ENCODE measurements at places on chromosomes 4 and X. TPM values are rescaled to one million over a fixed set of nuclear protein-coding genes. Genes with fewer than 3 reads are reported as not detected.

NKX6-1 gene
- total RNA-seq, result 0.49 TPM

GPR119 gene
- total RNA-seq, result not detected

FRG2 gene
- not detected for total RNA-seq

ARR3 gene
- total RNA-seq, result not detected

G3BP2 gene
- total RNA-seq, result 161 TPM

CT45A2 gene
- total RNA-seq, result not detected

CT47B1 gene
- not detected for total RNA-seq

CCDC160 gene
- 1.6 TPM for total RNA-seq

RWDD4 gene
- 19.6 TPM for total RNA-seq

PPEF2 gene
- total RNA-seq, result not detected

GC gene
- not detected for total RNA-seq

HPGD gene
- not detected for total RNA-seq

TMEM31 gene
- not detected for total RNA-seq

XAGE3 gene
- total RNA-seq, result not detected

F11 gene
- not detected for total RNA-seq

MAGEA1 gene
- not detected for total RNA-seq

TRO gene
- 105 TPM for total RNA-seq

MAGEA9B gene
- total RNA-seq, result not detected

DIPK2B gene
- not detected for total RNA-seq

ENPEP gene
- total RNA-seq, result 2.2 TPM

F8A2 gene
- total RNA-seq, result not detected

IQCM gene
- total RNA-seq, result not detected

MAGEB1 gene
- not detected for total RNA-seq

PRSS12 gene
- 15.3 TPM for total RNA-seq

EXOSC9 gene
- total RNA-seq, result 15.8 TPM

SH3RF1 gene
- 25.2 TPM for total RNA-seq
